ENCODE measurements at places on chromosomes 7 and 10.

GRCh38 chr10:60732198-60732806 lies 46.0 kb upstream of the CDK1 start:
- DNase-seq, result no peak

DNA sequence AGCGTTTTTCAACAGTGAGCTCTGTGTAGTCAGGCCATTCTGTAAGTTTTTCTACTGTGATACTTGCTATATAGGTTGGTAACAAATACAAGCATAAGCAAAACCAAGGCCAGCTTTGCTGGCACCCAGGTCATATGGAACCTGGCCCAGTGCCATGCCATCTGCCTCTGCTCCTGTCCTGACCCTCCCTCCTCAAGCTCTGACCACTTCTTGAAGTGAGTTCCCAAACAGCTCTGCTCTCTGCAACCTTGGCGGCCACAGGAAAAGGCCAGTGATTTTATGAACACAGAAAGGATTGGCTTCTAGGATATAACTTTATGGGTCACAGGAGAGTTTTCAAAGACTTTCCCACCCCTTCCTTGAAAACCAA lies 12.8 kb downstream of the NOD1 start:
- no peak for DNase-seq

GRCh38 chr10:3976718-3977117 lies 191.7 kb upstream of the KLF6 start:
- no peak for DNase-seq

- no peak for DNase-seq
These were observed 67.5 kb downstream of the MKI67 start for GRCh38 chr10:128058750-128059134.

GRCh38 chr10:29811751-29812427 lies 177.1 kb upstream of the SVIL start:
- DNase-seq, result no peak

- DNase-seq, result no peak
These were observed 88.7 kb upstream of the NRP1 start for GRCh38 chr10:33423154-33423529.

DNA sequence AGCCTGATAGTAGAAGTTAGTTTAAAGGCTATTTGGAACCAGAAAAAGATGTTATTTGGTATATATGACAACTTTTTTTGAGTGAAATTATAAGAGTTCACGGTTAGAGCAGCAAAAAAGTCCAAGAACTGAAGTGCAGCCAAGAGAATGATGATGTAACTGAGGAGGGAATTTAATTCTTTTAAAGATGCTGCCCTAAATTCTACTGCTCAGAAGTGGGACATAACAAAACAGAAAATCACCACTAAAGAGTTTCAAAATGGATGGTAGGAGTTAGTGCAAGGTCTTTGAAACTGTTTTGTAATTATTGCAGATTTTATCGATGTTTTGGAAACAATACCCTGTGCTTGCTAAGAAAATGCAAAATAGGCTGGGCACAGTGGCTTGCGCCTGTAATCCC lies 6.5 kb downstream of the SAMD8 start:
- no peak for DNase-seq

DNA sequence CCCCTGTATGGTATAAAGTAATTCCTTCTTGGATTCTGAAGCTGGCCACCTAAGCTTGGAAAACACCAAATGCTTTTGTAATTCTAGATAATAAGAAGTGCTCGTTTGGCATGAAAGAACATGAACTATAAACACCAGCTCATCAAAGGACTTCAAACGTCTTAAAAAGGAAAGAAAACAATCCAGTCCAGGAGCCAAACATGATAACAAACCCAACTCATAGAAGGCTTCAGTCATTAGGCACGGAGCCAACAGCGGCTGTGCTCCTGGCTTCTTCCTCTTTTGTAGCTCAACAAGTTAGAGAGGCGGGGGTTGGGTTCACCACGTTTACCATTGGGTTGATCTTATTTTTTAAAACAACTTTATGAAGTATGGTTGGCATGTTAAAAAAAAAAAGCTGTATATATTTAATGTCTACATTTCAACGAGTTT lies 56.4 kb upstream of the ECHDC3 start:
- DNase-seq, result peak; percentile 20

DNA sequence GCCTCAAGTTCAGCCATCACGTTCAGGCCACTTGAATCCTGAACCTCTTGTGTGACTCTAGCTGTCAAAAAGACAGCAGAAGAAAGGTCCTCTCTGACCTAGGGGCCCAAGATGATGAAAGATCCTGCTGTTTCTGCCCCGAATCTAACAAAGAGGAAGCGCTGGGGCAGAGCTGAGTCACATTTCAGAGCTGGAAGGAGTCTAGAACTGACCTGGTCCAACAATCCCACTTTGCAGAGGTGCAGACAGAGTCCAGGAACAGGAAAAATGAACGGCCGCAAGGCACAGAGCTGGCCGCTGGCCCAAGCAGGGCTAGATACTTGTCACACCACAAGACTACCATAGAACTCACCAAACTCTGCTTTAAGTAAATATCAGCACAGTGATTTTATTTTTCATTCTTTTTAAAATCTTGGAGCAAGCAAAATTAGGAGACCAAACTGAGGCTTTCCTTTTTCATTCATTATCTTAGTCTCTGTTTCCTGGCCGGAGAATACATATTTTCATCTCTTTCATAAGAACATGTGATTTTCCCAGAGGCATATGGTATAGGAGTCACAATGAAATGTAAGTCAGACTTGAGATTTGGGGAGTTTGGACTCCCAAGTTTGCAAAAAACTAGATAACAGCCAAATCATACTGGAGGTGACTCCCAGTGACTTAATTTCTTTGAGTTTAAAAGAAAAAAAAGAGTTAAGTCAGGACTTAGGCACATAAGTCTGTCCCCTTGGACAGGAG lies 52.8 kb downstream of the CHST15 start:
- no peak for DNase-seq

- no peak for DNase-seq
These were observed 8.6 kb downstream of the SMIM30 start for GRCh38 chr7:113109718-113110117.

DNA sequence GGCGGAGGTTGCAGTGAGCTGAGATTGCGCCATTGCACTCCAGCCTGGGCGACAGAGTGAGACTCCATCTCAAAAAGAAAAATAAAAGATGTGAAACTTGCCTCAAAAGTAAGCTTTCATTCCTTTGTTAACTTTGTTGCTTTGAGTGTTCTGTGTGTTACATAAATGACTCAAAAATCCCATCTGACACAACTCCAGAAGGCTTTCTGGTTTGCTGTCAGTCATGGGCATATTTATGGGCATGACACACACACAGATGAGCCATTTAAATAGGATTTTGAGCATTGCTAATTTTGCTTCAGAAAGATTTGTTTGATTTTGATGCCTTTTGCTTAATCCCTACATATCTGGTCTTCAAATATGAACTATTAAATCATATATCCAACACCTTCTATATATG lies 82.6 kb downstream of the CACNB2 start:
- DNase-seq, result no peak

GRCh38 chr7:110446658-110447057 lies 644.3 kb upstream of the LRRN3 start:
- no peak for DNase-seq

- DNase-seq, result no peak
These were observed 89.4 kb upstream of the TMEM26 start for GRCh38 chr10:61542596-61542995.

DNA sequence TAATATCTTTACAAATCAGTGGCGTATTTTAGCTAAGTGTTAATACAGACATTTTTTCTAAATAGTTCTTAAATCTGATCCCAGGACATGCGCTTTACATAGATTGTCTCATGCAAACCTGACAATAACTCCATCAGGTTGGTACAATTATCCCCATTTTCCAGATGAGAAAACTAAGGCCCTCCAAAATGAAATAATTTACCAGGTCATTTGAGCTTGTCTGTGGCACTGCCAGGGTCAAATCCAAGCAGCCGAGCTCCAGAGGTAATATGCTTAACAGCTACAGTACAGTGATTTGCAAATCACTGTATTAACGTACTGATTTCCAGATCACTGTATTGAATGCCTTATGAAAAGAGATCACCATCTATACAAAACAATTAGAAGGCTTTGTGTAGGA lies 223.1 kb downstream of the CHCHD3 start:
- DNase-seq, result no peak

- no peak for DNase-seq
These were observed 6.5 kb downstream of the MNX1 start for GRCh38 chr7:157003756-157004520.

GRCh38 chr10:119493155-119493554 lies 49.4 kb downstream of the RGS10 start:
- DNase-seq, result no peak

- DNase-seq, result no peak
These were observed 76.4 kb downstream of the LYZL2 start for GRCh38 chr10:30553018-30553625.

- DNase-seq, result no peak
These were observed 147.7 kb upstream of the SLC26A5 start for GRCh38 chr7:103593691-103594090.

DNA sequence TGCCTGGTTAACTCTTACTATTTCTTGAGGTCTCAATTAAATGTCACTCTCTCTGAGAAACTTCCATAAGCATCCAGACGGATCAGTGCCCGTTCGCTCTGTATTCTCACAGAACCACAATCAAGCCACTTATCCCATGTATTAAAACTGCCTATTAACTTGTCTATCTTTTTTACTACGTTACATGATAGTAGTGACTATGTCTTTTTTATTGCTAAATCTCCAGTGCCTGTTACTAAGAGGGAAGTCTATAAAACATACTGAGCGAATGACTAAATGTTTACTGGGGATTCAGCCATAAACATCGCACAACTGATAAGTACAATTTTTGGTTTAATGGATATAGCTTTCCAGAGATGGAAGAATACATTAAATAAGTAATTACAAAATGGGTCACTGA lies 399.9 kb downstream of the NXPH1 start:
- no peak for DNase-seq

DNA sequence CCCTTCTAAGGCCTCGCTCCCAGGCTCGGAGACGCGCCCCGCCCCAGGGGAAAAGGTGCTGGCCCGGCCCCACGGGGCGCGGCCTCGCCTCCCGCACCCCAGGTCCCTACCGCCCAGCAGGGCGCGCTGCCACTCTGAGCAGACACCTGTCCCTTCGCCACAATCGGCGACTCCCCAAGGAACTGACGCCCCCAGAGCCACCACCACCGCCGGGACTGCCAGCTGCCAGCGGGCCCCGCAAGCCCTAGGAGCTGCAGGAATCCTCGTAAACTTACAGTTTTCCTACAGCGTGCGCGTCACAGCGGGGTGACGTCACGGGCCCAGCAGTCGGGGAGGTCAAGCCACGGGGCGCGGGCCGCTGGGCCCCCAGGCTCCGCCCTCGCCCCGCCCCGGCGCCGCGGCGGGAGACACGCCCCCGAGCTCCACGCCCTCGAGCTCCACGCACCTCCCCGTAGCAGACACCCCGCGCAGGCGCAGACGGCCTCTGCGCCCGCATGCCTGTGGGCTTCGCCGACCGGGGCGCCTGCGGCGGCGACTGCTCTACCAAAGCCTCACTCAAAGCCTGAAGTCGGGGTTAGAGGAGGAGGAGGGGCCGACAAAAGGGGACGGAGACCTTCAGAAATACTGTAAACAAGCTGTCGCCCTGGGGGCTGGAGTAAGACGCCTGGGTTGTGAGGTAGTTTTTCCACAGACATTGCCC lies at the start of gene ZNF438:
TSS of gene ZNF438 (minus strand) at position 308 of the 700 bp plus-strand sequence. CDS start 154,831 bp downstream, outside the sequence.
- DNase-seq, result no peak

GRCh38 chr10:122567056-122567660 lies 6.6 kb downstream of the DMBT1 start:
- no peak for DNase-seq
